Stimulated activated CD4-positive, alpha-beta T cell treated with anti-CD3 and anti-CD28 coated beads, Interleukin-2, amount 100 ng/mL, for 24 hours (primary cell): ENCODE measurements at places on chromosomes 5 and 9.

DNA sequence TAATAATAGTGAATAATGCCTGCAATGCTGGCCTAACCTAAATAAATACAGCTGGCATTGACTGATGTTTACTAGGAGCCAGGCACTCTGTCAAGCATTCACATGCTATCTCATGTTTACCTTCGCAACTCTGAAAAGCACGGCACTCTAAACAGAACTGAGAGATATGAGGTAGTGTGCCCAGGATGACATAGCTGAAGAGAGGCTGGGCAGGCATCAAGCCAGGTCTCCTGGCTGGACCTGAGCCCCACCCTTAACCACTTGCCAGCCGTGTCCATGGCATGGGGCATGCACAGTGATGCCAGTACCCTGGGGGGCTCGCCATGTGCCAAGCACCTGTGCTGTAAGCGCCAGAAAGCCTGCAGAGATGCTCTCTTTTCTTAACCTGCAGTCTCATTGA is 119.4 kb upstream of the MVB12B start:
- DNase-seq, result no peak

DNA sequence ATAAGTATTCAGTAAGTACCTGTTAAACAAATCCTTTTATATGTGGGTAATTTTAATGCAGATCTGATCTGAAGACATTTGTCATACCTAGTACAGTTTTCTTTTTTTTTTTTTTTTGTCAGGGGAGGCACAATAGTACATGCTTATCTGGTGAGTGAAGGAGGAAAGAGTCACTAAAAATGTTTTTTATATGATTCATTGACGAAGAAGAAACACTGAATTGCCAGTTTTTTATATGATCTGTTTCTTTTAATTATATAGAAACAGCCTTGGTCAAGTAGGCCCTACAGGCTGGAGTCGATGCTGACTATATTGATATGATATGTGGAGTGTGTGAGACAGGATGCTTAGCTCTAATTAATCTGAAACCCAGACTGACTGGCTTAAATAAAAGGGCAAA is 315.2 kb downstream of the PSAT1 start:
- DNase-seq, result no peak

- no peak for DNase-seq
Measured at GRCh38 chr9:36935768-36936497, 98.1 kb downstream of the PAX5 start.

- DNase-seq, result no peak
Measured at GRCh38 chr9:2180704-2181103, 165.6 kb downstream of the SMARCA2 start.

DNA sequence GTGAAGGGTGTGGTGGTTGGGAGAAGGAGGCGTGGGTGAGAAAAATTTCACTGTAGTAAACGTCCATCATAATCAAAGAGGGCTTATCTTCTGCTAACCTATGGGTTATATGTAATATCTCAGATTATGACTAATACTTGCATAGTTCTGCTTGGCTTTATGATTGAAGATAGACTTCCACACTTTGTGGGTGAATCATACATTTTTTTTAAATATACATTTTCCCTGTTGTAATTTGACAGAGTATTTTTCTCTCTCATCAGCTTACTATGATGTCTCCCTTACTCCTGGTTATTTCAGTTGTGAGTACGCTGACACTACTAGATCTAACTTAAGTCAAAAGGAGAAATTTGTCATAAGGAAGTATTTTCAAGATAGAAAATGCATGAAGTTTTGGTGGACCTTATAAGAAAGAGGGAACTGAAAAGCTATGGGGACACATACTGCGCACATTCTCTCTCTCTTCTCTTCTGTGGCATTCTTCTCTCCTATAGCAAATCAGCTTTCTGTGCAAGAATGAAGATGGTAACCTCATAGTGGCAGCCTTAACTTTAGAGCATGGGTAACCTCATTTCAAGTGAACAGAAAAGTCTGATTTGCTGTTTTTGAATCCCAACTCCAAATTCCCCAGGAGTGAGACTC is 4.9 kb upstream of the JAK2 start:
- DNase-seq, result no peak

- no peak for DNase-seq
Measured at GRCh38 chr9:94984891-94985476, 258.5 kb downstream of the AOPEP start.

- no peak for DNase-seq
Measured at GRCh38 chr5:112689155-112689909, 48.4 kb upstream of the APC start.

- no peak for DNase-seq
Measured at GRCh38 chr9:68644831-68645230, 60.2 kb upstream of the PIP5K1B start.

DNA sequence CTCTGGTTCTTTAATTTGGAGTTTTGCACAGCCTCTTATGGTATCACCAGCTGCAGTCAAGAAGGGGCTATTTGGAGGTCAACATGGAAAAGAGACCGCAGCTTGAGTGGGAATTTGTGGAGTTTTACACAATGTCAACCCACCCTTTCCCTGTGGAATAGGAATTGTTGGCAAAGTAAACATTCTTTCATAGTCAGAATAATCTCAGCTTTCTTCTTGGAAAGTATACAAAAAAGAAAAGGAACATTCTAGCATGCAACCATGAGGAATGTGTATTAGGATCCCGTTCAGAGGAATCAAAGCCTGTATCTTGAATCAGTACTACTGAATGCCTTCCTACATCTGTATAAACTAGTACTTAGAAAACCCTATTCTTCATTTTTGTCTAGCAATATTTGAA is 107.6 kb downstream of the LURAP1L start:
- no peak for DNase-seq

- DNase-seq, result no peak
Measured at GRCh38 chr9:108323615-108324014, 532.2 kb downstream of the ACTL7B start.

GRCh38 chr5:37211661-37212060 is 37.5 kb downstream of the CPLANE1 start:
- no peak for DNase-seq

GRCh38 chr9:125629446-125629845 is 77.6 kb downstream of the MAPKAP1 start:
- no peak for DNase-seq

GRCh38 chr5:107783551-107783950 is 112.8 kb upstream of the EFNA5 start:
- no peak for DNase-seq

GRCh38 chr5:149039506-149039905 is 23.4 kb downstream of the SH3TC2 start:
- no peak for DNase-seq

DNA sequence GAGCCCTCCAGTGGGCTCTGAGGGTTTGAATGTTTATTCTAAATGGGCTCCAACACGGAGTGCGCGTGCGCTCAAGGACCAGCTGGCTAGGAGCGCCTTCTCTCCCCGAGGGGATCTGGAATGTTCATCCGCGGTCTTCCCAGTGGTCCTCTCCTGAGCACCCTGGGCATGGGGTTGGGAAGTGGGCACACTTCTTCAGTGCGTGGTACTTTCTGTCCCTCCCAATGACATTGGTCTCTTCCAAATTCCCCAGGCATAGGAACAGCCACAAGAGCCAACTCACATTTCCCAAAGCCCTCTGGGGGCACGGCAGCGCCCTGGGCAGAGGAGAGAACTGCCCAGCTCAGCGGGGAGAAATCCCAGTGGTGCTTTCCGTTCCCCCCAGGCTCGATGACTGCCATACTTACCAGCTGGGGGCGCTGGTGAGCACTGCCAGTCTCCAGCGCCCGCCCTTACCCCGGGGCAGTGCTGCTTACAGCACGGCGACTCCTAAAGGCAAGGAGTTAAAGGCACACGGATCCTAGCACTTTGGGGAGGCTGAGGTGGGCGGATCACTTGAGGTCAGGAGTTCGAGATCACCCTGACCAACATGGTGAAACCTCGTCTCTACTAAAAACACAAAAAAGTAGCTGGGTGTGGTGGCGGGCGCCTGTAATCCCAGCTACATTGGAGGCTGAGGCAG is 29.9 kb upstream of the OBP2B start:
- DNase-seq, result peak; percentile 78

GRCh38 chr9:15295761-15296405 is 11.1 kb downstream of the TTC39B start:
- DNase-seq, result no peak

DNA sequence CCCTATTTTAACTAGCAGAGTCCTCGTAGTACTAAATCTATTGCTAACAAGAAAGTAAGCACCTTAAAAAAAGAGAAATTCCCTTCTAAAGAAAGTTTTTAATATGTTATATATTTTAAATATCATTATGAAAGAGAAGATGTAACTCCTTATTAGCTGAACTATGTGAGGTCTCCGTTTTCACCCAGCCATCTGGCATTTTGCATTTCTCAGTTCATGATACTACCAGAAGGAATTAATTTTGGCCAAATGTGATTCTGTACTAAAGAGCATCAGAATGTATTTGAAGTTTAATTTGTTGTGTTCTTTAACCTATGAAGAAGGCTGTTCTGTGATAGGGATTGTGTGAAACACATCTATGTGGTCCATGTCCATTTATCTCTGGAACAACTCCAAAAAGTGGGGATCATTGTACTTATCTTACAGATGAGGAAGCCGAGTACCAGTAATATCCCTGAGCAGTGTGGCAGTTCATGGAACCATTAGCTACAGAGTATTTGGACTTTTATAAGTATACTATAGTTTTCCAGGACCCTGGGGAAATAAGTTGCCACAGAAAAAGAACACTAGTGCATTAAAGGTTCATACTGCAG is 29.8 kb downstream of the TNFAIP8 start:
- DNase-seq, result no peak

DNA sequence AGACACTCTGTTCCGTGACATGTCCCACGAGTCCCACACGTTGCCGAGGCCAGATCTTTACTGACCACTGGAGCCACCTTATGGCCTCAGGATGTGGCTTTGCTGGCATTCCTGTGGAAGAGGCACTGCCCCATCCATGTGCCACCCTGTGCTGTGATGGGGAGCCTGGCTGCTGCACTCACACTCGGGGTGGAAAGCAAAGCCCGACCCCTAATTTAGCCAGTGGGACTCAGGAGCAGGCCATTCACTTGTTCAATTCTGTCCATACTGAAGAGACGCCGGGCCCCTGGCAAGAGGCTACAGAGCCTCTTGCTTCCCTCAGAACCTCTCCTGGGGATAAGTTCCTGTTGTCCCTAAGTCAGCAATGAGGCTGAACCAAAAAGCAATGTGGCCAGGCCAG is 18.6 kb upstream of the CEP72 start:
- DNase-seq, result peak; percentile 3

- DNase-seq, result no peak
Measured at GRCh38 chr9:2923766-2924379, 80.0 kb upstream of the PUM3 start.

DNA sequence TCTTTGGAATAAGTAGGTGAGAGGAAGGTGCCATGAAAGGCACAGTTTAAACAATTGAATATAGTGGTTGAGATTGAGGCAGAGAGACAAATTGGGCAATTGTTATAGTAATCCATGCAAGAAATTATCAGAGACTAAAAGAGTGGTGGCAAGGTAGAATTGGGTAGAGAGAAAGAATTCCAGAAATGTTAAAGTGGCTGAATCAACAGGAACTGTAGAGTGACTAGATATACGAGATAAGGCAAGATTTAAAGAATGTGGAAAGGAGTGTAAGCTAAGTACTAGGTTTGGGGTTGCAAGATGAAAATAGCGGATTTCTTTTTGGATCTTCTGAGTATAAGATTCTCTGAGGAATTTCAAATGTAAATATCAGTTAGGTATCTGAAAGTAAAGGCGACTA is 285.2 kb downstream of the DMRTA1 start:
- no peak for DNase-seq

DNA sequence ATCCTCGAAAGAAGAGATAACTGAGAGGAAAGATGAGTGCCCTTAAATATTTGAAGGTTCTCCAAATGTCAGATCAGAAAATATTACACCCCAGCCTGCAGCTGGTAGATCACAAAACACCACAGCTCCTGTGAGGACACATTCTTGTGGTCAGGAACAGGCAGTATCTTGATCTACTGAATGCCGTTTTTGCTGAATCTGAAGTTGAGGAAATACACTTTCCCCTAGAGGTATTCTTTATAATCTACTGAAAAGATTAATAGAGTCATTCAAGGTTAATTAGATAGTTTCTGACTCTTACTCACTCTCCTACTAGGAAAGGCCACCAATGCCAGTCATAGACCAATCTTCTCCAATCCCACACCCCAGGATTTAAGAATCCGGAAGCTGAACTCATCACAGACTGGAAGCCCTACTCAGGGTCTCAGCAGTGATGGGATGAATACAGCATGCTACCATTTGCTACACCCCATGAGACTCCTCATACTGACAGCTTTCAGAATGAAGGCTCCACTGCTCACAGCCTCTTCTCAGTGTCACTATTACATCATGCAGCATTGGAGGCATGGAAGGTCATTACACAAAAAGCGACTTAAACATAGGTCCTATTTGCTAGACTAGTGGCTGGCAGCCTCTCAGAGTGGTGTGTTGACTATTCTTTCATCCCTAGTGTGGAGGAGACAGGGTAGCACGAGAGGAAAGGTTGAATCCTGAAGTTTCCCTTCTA is 143.9 kb upstream of the SLC1A3 start:
- DNase-seq, result no peak

DNA sequence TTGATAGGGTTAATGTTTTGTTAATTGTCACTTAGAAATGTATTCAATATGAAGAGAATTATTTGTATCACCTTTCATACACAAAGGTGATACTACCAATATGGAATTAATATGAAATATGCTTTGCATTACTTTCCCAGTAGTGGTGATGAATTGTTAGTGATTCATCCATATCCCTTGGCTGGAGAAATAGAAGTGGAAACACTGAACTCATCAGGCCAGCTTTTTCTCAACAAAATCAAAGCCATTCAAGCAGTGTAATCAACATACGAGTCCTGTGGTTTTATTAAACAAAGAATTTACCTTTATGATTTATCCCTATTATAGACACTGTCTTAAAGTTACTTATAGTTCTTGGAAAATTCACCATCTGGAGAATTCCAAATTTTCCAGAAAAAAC is 264.0 kb upstream of the MEF2C start:
- DNase-seq, result no peak

- DNase-seq, result no peak
Measured at GRCh38 chr9:33795819-33796218, 458 bp downstream of the PRSS3 start.

- no peak for DNase-seq
Measured at GRCh38 chr5:95163079-95163478, 121.8 kb downstream of the MCTP1 start.
